Spinal cord (tissue), 10 donors: ENCODE measurements at places on chromosomes 7 and 10. TPM values are rescaled to one million over a fixed set of nuclear protein-coding genes. Genes with fewer than 3 reads are reported as not detected.

Gene TAF5
- 6.1 TPM for total RNA-seq

DNA sequence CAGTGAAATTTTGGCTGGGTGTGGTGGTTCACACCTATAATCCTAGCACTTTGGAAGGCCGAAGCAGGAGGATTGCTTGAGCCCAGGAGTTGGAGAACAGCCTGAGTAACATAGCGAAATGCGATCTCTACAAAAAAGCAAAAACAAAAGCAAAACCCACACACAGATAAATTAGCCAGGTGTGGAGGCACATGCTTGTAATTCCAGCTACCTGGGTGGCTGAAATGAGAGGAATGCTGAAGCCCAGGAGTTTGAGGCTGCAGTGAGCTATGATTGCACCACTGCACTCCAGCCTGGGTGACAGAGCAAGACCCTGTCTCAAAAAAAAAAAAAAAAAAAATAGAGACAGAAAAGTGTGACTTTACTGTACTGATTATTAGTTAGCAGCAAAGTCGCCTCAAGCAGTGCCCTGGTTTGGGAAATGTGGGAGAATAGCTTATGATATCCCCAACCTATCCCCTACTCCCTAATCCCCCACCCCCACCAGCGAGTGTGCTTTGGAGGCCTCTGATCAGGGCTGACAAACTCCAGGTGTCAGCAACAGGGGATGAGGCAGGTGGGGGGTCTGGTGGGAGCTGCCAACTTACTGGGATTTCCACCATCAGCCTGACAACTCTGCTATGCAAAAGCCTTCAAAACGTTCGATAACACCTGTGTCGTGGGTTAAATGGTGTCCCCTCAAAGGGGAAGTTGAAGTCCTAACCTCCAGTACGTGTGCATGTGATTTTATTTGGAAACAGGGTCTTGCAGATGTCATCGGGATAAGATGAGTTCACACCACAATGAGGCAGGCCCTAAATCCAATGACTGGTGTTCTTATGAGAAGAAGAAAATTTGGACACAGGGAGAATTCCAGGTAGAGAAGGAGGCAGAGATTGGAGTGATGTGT lies 124.7 kb upstream of the SDK1 start:
- DNase-seq = no peak

GRCh38 chr7:77565917-77566316 lies 28.8 kb downstream of the PTPN12 start:
- no peak for DNase-seq

DNA sequence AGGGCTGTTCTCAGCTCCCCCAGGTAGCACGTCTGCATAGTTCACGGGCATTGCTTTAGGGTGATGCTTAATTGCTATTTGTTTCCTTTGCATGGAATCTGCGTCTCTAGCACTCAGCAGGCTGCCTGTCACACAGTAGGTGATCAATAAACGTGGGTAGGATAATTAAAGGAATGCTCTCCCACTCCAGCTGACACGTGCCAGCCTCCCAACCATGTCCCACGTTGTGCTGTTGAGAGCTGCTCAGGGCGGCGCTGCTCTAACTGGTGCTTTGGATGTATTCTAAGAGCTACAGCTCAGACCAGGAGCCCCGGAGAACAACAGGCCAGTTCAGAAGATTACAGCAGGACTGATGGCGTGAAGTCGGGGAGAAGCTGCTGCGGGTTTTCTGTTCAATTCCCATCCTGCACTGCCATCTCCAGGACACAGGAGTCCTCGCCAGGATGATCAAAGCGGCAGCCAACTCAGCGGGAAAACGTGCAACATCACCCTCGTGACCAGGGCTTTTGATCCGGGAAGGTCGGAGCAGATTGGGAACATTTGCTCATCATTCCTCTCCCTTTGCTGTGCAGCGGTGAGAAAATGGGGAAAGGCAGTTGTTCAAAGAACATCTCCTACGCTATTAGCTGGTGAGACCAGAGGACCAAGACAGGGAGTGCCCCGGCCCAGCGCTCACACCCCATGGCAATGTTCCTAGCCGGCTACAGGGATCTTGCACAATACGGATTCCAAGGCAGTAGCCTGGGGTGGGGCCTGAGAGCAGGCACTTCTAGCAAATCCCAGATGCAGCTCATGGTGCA lies 50.5 kb upstream of the FOXK1 start:
- peak; percentile 98 for DNase-seq

GRCh38 chr7:157670490-157671357 lies 333.9 kb downstream of the DNAJB6 start:
- no peak for DNase-seq

- no peak for DNase-seq
These were observed 4.9 kb upstream of the INSIG1 start for GRCh38 chr7:155292680-155293226.
